COR-L47 (cell line): ENCODE measurements at places on chromosomes 7 and 10.

GRCh38 chr7:39672176-39672575, 48.8 kb downstream of the RALA start:
- no peak for DNase-seq

- DNase-seq, result no peak
Measured at GRCh38 chr7:100649826-100650565, 6.3 kb downstream of the ACTL6B start.

DNA sequence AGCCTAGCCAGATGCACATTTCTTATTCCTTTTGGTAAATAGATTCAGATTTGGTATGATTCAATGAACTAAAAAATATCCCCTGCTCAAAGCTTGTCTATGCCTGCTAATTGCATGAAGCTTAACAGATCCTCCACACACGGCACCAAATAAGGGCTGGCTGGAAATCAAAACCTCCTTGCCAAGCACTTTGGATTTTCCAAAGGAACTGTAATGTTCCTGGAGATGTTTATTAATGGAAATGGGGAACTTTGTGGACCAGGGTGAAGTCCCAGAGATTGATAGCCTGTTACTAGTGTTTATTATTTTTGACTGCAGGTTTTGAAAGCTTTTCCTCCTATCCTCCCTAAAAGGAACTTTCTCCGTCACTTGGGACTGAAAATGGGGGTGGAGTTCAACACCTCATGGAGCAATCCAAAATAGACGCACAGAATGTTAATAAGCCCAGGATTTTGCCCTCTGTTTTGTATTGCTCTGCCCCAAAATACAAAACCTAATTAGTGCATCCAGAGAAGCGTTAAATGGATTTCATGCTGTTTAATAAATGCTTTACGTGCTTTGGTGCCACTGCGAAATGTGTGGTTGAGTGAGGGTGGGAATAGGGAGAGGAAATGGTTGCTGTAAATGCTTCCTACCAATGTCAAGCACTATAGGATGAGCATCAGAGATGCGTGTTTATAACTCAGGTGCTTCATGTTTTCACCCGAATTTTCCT, 1027.7 kb downstream of the LRMDA start:
- no peak for DNase-seq

DNA sequence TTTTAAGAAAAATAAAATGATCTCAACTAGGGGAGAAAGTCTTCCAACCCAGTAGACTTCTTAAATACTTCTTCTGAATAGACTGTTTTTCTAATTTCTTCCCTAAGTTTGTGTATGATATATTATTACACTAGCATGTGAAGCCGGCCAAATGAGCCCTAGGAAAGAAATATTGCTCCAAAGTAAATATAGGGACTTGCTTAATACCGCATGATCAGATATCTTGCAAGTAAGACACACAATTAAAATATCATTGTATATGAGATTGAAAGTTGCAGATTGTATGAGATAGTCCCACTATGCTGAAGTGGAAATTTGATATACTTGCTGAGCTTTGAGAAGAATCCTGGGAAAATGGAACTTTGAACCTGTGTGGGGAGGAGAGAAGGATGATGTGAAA, 225.7 kb downstream of the BAMBI start:
- no peak for DNase-seq

DNA sequence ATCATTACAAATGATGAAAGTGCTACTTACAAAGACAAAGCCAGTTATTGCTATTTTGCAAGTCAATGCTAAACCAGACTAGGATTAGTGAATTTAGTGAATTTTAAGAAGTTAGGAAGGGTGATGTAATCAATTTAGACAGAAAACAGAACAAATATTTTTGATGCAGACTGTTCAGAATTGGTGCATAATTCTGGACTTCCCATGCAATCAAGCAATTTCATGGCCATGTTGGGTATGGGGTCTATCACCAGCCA, 85.4 kb downstream of the CH25H start:
- DNase-seq, result no peak

GRCh38 chr10:112985690-112986543, 35.9 kb downstream of the TCF7L2 start:
- DNase-seq, result no peak

- no peak for DNase-seq
Measured at GRCh38 chr10:59718257-59718656, 8.6 kb upstream of the SLC16A9 start.

DNA sequence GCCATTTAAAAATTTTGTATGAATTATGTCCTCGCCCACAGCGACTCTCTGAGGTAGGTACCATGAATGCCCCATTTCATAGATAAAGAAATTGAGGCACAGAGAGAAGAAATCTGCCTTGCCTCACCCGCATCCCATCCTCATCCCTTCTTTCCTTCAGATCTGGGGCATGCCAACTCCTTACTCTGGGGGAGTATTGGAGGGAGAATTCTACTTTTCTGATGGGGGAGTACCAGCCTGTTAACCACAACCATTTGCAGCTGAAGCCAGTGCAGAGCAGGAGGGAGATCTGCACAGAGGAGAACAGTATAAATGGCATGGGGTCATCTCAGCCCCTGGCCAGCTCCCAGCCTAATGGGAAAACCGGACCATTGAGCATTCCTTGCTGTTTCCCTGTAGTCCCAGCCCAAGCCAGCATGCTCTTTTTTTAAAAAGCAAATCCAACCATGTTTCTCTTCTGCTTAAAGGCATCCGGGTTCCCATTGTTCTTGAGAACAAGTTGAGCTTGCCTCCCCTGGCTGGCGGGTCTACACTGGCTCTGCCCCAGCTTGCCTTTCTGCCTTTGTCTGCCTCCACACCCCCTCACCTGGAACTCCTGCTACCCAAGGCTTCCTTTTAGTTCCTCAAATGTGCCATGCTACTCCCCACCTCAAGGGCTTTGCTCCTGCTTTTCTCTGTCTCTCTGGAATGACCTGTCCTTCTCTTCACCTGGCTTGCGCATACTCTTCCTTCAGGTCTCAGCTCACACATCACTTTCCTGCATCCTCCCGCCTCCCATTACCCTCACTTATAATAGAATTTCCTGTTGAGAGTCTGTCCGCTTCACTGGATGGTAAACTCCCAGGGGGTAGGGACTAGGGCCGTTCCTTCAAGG, 8.8 kb upstream of the ZNF503 start:
- DNase-seq, result no peak

DNA sequence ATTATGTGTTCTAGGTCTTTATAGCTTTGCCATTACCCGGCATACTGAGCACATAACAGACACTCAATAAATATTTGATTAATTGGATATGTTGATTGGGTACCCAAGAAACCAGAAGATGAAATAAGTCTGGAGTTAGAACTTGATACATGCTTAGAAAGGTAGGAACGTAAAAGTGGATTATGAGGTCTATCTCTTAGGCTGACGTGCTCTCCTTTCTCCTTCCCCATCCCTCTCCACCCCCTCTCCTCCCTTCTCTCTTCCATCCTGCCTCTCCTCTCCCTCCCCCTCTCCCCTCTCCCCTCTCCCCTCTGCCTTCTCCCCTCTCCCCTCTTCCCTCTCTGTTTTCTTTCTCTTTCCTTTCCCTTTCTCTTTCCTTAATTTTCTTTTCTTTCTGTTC, 34.0 kb downstream of the AUTS2 start:
- DNase-seq, result no peak

GRCh38 chr10:15112657-15113056, 15.5 kb downstream of the RPP38 start:
- no peak for DNase-seq

- DNase-seq, result no peak
Measured at GRCh38 chr7:150620061-150620460, 12.1 kb downstream of the GIMAP6 start.

DNA sequence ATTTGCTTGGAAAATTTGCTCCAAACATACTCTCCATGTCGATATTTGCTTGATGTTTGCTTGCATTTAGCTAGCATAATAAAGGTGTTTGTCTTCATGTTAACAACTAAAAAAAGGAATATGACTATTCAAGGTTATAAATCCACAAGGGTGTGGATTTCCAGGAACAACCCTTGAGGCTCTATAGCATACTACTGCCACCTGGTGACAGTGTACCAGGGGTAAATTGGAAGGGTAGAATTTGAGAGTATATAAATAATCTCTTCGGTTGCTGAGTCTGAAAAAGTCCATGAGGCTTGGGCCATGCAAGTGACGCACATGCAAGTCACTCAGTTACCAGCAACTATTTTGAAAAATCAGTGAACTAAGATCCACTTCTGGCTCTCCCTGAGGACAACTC, 68.4 kb downstream of the SLIT1 start:
- no peak for DNase-seq

GRCh38 chr7:94650147-94651051, 5.5 kb downstream of the SGCE start:
- DNase-seq, result no peak

GRCh38 chr10:69394020-69394419, 22.7 kb downstream of the TACR2 start:
- no peak for DNase-seq

DNA sequence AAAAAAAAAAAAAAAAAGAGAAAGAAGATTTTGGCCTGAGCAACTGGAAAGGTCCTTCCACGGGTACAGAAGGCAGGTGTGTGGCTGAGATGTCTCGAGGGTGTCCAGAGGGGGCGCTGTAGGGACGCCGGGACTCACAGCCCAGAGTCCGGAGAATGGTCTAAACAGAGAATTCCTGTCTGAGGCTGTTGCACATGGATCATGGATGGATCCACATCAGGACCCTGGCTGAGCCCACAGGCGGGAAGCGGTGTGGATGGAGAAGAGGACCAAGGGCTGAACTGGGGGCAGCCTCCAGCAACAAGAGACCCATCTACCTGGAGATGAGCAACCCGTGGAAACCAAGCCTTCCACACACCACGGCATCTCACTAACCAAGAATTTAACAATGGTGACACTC, 55.0 kb downstream of the PKD1L1 start:
- no peak for DNase-seq
